ENCODE measurements at places on chromosomes 12 and 14. TPM values are rescaled to one million over a fixed set of nuclear protein-coding genes. Genes with fewer than 3 reads are reported as not detected.
A peak's percentile ranks its signal among the peaks of the same experiment; 100 is the strongest.

The CACNA2D4 gene
- 0.27 TPM for total RNA-seq

The LAG3 gene
- total RNA-seq: 0.16 TPM

The PCK2 gene
- total RNA-seq: 36.5 TPM

The IGFBP6 gene
- 2,626 TPM for total RNA-seq

GRCh38 chr14:32650030-32650429, 288.6 kb upstream of the NPAS3 start:
- no peak for DNase-seq

- DNase-seq: no peak
These were observed 13.6 kb upstream of the EMP1 start for GRCh38 chr12:13182881-13183280.

- DNase-seq: no peak
These were observed 55.8 kb downstream of the SRRM4 start for GRCh38 chr12:119036878-119037825.

GRCh38 chr12:1580526-1580925, 13.9 kb downstream of the FBXL14 start:
- no peak for DNase-seq

- peak; percentile 91 for DNase-seq
These were observed 107.0 kb upstream of the PRICKLE1 start for GRCh38 chr12:42696406-42697149.

DNA sequence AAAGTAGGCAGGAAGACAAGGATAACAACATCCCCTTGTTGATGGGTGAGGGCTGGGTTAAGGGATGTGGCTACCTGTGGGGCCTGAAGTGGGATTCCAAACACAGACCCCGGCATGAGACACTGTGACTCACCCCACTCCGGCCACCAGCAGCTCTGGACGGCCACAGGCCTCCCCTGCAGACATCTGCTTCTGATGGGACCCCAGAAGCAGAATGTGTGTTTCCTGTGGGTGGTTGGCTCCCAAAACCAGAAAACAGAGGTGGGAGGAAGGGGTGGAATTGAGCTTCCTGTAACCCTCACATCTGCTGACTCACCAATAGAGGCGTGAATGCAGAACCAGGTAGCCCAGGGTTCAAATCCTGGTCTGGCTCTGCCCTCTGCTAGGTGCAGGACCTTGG, 216.6 kb upstream of the PWP1 start:
- DNase-seq: no peak

DNA sequence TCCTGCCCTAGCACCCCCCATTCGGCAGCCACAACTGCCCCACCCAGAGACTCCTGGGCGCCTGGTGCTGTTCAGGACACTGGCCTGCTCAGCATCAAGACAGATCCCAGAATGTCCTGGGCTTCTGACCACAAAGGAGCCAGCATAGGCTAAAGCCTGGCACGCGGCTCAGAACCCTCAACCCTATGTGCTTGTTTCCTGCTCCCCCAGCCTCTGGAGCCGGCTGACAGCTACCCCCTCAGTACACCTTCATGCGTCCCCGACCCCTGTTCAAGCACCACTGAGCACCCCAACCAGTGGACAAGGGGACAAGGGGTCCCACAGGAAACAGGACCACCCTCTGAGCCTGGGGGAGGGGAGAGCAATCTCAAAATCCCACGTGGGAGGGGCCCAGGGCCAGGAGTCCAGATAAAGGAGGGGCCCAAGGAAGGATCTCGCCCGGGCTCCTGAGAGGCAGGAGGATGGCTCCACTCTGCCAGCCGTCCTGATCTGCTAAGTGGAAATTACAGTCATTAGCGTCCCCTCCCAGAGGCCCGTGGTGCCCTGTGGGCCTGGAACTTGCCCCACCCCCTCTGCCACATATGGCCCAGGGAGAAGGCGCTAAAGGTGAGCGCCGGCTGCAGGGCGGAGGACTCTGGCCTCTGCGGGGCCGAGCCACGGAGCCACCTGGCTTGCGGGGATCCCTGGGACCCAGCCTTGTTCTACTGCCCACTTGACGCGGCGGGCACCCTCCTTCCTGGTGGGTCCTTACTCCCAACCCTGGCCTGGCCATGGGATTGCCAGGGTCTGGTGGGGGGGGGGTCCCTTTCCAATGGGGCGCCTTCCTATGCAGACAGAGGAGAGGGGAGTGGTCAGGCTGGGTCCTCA, 27.2 kb upstream of the GPR132 start:
- no peak for DNase-seq

GRCh38 chr12:28189784-28190320, 404 bp upstream of the CCDC91 start:
- no peak for DNase-seq

- DNase-seq: peak; percentile 90
These were observed 388.6 kb downstream of the RAD51B start for GRCh38 chr14:68208218-68208617.

DNA sequence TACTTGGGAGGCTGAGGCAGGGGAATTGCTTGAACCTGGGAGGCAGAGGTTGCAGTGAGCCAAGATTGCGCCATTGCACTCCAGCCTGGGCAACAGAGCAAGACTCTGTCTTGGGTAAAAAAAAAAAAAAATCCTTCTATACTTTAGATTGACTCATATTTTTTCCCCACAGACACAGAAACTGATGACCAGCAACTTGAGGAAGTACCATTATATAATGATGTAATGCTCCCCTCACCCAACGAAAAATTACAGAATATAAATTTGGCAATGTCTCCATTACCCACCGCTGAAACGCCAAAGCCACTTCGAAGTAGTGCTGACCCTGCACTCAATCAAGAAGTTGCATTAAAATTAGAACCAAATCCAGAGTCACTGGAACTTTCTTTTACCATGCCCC, 24.3 kb upstream of the SNAPC1 start:
- no peak for DNase-seq

DNA sequence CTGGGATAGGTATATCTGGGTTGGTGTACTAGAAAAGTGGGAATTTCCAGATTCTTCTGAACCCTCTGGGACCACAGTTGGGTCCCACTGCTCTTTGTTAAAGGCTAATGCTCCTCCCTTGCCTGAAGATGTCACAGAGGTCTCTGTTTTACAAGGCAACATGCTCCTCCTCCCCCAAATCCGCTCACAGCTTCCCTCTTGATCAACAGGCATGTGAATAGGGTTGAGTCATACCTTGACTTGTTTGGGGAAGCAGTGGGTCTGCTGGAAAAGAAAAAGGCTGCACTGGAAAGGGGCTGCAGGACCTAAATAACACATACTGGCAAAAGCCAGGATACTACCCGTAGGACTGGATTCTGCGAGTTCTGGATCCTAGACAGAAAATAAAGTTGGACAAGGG, 165.4 kb upstream of the TMEM260 start:
- no peak for DNase-seq

- DNase-seq: no peak
These were observed 46.2 kb downstream of the BCAT1 start for GRCh38 chr12:24902511-24903328.

- no peak for DNase-seq
These were observed 44.0 kb downstream of the TFCP2 start for GRCh38 chr12:51128919-51129318.

- no peak for DNase-seq
These were observed 95.3 kb downstream of the FGD4 start for GRCh38 chr12:32494656-32495055.

GRCh38 chr12:12716151-12716792, 896 bp upstream of the CDKN1B start:
- peak; percentile 58 for DNase-seq

DNA sequence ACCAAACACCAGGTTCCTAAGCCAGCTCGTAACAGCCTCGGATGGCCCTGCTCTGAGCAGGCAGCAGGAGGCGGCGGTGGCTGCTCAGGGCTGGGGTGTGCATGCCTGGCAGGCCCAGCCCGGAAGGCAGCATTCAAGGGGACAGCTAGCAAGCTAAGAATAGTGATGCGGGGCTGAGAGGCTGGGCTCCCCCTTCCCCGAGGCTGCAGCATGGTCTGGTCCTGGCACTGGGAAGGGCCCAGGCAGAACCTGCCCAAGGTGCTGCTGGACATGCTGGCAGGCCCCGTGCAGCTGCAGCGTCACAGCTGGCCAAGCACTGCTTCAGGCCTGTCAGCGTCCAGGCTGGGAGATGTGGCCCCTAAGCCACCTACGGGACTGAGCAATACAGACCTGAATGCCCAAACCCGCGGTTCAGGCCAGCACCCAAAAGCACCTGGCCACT, 26.4 kb upstream of the NUDT14 start:
- DNase-seq: no peak
